ENCODE measurements at places on chromosomes 3 and 15.

DNA sequence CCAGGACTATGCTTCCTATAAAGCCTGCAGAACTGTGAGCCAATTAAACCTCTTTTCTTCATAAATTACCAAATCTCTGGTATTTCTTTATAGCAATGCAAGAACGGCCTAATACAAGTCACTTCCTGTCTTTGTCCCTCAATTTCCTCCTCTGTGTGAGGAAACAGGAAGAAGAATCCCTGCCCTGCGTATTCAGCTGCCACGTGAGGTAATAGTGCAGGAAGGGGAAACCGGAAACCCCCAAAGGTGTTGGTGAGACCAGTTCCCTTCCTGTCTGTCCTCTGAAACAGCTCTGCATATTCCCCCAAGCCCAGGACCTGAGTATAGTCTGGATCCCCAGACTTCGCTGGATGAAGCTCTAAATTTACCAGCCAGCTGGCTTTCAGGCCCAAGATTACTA is 18.1 kb upstream of the PTPN23 start:
- no peak for DNase-seq

DNA sequence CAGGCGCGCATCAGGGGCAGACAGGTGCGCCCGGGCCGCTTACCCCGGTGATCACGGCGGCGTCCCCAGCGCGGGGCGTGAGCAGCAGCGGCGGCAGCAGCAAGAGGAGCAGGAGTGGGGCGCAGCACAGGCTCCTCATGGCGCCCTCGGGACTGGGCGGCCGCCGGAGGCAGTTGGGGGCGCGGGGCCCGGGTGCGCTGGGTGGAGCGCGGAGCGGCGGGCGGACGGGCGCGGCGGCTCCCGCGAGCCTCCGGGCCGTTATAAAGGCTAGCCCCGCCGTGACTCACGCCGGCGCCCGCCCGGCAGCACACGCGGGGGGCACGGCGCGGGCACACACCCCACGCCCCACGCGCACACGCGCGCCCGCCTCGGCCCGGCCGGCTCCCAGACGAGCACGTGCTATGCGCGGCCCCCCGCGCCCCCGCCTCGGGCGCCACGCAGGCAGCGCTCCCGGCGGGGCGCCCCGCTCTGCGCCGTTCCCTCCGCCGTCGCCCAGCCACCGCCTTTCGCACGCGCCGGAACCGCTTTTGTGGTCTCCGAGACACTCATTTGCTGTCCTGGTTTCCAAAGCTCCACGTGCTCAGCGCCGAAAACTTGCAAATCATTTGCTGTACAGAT is at the start of gene PROK2:
TSS of gene PROK2 (minus strand) at position 235 of the 618 bp plus-strand sequence. CDS start at position 139, 96 bp downstream.
- no peak for DNase-seq

DNA sequence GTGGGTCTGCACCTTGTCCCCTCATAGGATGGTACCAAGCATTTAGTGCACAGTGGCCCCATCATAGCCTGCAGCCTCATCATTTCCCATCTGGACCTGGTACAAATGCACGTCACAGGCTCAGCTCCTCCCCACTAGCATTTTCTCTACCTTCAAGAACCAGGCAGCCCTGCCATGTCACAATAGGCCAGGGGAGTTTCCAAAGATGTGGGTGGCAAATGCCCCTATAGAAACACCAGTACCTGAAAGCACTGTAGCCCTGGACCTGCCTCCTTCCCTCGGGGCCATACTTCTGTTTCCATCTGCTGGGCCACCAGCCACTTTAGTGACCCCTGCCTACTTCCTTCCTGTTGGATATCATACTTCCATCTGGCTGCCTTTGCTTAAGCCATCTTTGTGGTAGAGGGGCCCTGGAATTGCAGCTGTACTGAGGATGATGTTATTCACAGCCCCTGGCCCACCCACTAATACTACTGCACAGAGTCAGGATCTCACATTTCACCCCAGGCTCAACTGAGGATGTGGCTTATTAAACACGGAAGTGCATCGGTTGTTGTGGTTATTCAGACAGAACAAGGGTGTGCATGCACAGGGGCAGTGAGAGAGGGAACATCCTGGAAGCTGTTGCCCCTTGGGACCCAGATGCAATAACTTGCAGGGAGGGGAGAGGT is 3.8 kb downstream of the TCTA start:
- DNase-seq = no peak

- DNase-seq = no peak
Measured at GRCh38 chr3:138371070-138371965, 22.9 kb downstream of the MRAS start.

GRCh38 chr3:126982126-126982470 is 817 bp upstream of the PLXNA1 start:
- no peak for DNase-seq

DNA sequence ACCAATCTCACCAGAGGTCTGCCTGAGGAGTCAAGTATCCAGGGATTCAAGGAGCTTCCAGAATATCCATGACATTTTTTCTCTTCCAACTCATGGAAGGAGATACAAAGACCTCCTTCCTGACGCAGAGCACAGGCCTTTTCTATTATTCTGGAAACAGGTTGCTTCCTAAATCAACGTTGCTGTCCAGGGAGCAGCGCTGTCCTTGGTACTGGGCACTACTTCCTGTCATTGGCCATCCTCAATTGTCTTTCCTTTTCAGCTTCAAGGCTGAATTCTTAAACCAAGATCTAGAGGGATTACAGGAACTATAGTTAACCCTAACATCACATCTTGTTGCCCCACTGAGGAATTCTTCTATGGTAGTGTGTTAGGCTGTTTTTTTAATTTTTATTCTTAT is 50.4 kb upstream of the TBC1D21 start:
- DNase-seq = no peak

DNA sequence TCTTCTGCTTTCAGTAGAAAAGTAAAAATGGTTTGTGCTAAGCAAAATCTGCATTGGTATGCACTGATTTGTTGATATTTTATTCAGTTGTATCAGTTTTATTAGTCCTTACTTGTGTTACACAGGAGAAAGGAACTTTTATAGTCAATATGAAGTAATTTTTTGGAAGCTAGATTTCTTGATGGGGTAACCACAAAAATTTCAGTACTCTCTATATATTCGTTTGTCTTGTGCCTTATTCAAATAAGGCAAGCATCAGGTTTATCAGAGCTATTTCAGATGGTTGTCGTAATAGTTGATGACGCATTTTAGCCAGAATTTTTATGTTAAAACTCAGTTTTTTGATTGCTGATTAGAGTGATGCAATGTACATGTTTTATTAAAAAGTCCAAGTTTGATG is 50.7 kb upstream of the NIPA1 start:
- no peak for DNase-seq

Measured in hematopoietic multipotent progenitor cell treated with erythropoietin and hydrocortisone succinate and interleukin-3 and kit ligand, for 17 days (in vitro differentiated cells).